Activated CD4-positive, alpha-beta T cell treated with anti-CD3 and anti-CD28 coated beads, Interleukin-2, amount 50 U/mL, for 16 hours (primary cell): ENCODE measurements at places on chromosomes 4 and X.

DNA sequence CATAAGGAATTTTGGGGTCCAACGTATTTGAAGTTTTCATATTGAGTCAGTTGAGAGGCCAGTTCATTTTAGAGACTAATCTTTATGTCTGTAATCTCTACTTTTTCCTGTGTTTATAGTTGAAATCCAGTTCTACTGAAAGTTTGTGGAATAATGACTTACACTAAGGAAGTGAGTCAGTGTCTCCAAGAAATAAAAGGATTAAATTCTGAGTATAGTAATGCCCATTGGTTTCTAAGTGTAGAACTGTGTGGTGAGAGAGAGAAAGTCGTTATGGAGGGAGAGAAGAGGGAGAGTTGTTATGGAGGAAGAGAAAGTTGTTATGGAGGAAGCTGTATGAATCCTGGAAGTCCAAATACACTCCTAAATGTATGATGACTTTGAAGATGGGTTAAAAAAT, 264.6 kb upstream of the HAND2 start:
- no peak for DNase-seq

DNA sequence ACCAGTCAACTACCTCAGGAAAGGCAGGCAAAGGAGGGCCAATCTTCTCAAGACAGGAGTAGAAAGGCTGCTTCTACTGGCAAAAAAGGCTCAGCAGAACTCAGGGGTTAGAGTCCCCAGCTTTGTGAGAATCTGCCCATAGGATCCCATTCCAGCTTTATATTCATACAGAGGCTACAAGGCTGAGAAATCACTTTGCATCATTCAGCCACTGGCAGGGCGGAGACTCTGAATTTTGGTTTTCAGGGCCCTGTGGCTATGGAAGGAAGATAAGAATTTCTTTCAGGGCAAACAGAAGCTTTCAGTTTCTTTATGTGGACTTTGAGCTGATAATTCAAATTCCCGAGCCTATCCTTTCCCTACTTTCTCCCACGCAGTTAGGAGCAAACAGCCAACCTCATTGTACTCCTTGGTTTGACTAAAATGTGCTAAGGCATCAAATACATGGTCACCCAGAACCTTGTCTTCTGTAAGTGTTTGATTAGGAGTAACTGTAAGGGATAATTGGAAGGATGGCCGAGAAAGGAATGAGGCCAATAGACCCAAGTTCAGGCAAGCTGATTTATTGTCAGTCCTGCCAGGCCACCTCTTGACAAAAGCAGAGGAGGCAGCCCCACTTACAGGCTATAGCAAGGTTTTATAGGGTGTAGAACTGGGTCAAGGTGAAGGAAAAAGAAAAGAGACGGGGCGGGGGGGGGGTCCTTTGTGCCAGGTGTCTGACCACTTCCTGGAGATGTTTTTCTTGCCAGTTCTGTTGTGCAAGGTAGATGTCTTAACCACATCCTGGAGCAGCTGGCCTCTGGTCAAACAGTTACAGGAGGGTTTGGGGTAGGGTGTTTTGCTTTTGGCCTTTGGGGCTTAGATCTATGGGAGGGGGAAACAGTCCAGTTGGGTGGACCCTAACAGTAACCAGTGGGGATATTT, 165.3 kb upstream of the PPP1R2C start:
- DNase-seq, result peak; percentile 60

GRCh38 chr4:189029976-189030504, 890.8 kb downstream of the TRIML1 start:
- no peak for DNase-seq

GRCh38 chrX:13051529-13052172, 7.2 kb upstream of the FAM9C start:
- peak; percentile 61 for DNase-seq

GRCh38 chrX:19811807-19812604, 75.4 kb downstream of the SH3KBP1 start:
- no peak for DNase-seq

DNA sequence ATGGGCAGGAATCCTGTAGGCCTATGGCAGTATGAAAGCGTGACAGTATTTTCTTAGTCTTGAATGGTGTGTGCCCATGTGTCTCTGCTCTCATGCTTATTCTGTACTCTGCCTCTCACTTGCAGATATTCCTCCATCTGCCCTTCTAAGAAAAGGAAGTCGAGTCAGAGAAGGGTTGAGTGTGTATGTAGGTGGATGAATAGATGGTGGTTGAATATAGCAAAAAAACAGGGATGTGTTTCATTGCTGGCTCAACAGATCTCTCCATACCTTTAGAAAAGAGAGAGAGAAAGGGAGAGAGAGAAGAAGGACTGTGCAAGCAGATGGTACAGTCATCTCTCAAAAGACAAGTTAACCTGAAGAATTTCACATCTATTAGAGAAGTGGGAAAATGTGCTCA, 381.5 kb downstream of the FBXW7 start:
- DNase-seq, result no peak

- DNase-seq, result peak; percentile 22
Measured at GRCh38 chr4:73815145-73815544, 21.3 kb upstream of the CXCL6 start.

DNA sequence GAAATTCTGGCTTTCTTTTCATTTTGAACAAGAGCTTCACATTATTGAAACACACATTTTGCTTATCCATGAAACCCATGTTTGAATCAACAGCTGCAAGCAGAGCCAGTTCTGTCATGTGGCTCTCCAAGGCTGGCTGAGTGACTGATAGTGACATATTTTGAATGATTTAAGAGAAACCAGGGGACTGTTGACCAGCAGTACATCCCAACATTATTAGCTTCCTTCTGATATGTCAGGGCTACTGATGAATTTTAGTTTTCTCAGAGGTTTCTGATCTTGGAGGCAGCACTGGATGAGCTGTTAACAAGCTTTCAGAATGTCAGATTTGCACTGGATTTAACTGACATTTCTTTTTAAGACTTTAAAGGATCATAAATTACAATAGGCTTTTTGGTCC, 74.6 kb upstream of the GRXCR1 start:
- no peak for DNase-seq

DNA sequence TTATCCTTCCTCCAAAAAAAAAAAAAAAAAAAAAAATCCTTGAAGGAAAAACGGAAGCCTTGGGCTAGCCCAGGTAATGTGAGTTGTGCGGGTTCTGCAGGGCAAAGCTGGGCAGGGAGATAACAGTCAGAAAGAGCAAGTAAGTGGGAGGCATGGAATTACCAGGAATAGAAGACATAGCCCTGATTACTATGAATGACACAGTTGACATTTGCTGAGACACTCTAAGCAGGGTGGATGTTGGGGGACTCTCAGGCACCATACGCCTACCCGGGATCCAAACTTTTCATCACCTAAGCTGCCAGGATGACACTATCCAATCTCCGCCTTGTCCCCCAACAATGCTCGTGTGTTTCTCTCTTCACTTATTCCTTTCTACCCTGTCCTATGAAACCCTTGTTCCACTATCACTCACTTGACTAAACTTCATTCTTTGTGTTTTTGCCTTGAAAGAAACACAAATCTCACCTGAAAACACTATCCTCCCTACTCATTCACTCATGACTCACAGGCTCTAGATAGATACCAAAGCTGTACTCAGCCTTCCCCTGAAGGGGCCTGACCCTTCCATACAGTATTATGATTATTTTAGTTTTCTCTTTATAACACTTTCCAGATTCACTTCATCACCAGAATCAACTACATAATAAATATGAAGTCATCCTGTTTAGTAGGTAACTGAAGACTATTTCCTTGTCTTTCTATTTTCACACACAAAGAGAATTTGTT, 158.4 kb downstream of the INPP4B start:
- no peak for DNase-seq

- no peak for DNase-seq
Measured at GRCh38 chr4:22869235-22869634, 176.5 kb downstream of the GBA3 start.

DNA sequence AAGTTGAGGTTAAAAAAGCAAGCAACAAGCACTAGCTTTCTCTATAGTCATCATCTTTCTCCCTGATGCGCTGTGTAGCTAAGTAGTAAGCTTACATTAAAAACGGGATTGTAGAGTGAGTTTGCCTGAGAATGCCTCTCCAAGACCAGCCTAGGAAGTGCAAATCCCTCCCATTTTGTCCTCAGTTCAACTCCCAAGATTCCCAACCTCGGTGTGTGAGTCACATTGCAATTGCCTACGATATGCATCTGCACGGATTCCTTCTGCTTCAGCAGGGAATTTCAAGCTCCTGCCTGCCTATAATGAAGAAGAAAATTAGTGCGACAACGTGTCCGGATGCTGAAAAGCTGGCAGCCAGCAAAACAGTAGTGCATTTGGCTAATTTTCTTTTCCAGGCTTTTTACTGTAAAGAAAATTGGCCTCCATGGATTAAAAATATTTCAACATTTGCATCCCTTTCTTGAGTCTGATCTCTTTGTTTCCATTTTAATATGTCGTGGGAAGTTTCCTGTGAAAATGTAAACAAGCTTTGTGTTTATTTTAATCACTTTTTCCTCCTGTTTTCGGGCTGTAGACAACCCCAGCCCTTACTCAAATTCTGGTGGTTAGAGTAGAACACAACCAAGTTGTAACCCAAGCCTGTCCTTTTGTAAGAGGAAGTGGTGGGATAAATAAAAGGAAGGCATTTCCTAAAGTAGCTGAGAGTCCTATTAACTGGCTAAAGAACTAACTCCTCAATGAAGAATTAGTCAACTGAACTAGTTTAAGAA, 58.4 kb upstream of the TET2 start:
- no peak for DNase-seq

DNA sequence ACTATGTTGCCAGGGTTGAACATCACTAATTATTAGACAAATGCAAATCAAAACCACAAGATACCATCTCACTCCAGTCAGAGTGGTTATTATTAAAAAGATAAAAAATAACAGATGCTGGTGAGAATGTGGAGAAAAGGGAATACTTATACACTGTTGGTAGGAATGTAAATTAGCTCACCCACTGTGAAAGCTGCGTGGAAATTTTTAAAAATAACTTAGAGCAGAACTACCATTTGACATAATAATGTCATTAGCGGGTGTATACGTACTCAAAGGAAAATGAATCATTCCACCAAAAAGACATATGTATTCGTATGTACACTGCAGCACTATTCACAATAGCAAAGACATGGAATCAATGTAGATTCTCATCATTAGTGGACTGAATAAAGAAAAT, 48.6 kb upstream of the UGT2A1 start:
- DNase-seq, result no peak

- no peak for DNase-seq
Measured at GRCh38 chrX:111470681-111471403, 40.6 kb upstream of the SERTM2 start.

GRCh38 chrX:22118161-22118830, 86.2 kb downstream of the PHEX start:
- DNase-seq, result no peak

GRCh38 chrX:103846386-103846785, 14.3 kb upstream of the RAB9B start:
- no peak for DNase-seq

DNA sequence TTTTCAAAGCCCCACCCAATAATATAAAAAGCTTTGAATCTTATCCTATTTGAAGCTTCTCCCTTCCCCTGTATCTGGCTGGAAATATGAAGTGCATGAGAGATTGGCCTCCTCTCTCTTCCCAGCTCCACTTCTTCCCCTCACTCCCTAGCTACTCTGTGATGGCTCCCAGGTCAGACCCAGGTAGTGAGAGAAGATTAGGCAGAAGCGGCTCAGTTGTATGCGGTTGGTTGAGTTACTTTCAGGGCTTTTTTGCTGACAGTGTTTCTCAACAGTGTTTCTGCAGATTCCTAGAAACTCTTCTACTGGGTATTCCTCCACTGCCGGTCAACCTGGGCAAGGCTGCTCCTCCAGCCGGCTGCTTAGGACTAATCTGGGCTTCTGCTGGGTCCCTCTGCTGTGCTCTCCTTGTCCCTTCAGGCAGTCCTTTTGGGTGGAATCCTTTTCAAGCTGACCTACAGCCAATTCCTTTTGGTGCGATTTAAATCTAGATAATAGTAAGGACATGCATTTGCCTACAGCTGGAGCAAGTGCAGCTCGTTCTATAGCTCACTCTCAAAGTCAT, 87.4 kb upstream of the SLC7A11 start:
- DNase-seq, result no peak

DNA sequence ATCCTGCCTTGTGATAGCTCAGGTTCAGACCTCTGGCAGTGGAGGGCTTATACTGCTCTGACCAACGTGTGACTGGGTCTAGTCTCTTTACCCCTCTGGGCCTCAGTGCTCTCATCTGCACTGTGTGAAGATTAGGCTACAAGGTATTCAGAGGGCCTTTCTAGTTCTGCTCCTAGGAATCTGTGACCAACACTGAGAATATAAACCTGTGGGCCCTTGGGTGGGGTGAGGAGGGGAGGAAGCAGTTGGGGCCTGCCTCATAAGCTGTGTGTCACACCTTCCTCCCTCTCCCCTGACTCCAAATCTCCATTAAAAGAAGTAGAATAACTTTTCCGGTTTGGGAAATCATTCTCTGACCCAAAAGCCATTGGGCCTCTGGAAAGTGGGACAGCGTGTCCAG, 66.3 kb upstream of the MSN start:
- no peak for DNase-seq

GRCh38 chr4:73865431-73866096, 3.6 kb upstream of the CXCL1 start:
- DNase-seq, result no peak

GRCh38 chrX:110852180-110852579, 56.6 kb upstream of the CHRDL1 start:
- peak; percentile 36 for DNase-seq

DNA sequence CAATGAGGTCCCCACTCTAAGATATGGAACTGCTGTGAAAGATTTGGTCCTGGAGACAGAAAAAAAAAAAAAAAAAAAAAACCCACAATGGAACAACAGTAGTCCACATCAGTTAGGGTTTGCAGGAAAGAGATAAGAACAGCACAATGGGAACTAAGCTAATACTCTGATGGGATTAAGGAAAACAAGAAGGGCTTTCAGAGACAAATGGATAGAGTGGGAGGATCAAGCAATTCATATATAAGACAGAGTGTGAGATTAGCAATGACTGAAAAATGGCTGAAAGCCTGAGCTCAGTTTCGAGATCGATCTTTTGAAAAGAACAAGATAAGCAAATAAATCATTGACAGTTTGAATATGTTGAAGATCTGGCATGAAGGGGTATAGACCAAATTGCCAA, 188.4 kb upstream of the TRPC5 start:
- DNase-seq, result no peak
